ENCODE measurements at places on chromosomes 6 and 20.

DNA sequence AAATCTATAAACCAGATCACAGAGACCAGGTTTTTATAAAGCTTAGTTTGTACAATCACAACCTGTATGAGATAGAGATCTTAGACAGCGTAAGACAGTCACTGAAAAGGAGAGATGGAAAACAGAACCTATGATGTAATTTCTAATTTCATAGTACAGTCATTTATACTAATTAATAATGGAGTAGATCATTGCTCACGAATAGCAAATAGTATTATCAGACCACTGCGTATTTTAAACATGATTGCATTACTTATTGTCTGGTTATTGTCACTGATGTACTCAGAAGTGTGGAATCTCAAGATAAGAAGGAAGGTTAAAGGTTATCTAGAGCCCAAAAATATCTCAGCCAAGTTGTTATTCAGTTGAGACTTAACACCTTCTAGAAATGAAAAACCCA lies 115.6 kb downstream of the KHDC1L start:
- DNase-seq, result no peak

GRCh38 chr20:63682384-63683139 lies 13.9 kb upstream of the TNFRSF6B start:
- no peak for DNase-seq

- no peak for DNase-seq
These were observed 238.0 kb downstream of the COL12A1 start for GRCh38 chr6:74967821-74968220.

GRCh38 chr20:51756653-51757052 lies 11.5 kb downstream of the ATP9A start:
- DNase-seq, result no peak

GRCh38 chr6:69907981-69908498 lies 41.7 kb downstream of the COL19A1 start:
- DNase-seq, result no peak

DNA sequence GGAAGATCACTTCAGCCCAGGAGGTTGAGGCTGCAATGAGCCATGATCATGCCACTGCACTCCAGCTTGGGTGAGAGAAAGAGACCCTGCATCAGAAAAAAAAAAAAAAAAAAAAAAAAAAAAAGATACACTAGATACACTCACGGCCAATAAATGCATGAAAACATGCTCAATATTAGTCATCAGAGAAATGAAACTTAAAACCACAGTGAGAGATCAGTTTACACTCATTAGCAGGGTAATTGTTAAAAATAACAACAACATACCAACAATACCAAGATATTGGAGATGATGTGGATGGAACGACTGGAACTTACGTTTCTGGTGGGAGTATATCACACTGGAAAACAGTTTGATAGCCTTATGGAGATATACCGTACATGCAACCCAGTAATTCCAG lies 29.9 kb downstream of the HS3ST5 start:
- DNase-seq, result no peak

DNA sequence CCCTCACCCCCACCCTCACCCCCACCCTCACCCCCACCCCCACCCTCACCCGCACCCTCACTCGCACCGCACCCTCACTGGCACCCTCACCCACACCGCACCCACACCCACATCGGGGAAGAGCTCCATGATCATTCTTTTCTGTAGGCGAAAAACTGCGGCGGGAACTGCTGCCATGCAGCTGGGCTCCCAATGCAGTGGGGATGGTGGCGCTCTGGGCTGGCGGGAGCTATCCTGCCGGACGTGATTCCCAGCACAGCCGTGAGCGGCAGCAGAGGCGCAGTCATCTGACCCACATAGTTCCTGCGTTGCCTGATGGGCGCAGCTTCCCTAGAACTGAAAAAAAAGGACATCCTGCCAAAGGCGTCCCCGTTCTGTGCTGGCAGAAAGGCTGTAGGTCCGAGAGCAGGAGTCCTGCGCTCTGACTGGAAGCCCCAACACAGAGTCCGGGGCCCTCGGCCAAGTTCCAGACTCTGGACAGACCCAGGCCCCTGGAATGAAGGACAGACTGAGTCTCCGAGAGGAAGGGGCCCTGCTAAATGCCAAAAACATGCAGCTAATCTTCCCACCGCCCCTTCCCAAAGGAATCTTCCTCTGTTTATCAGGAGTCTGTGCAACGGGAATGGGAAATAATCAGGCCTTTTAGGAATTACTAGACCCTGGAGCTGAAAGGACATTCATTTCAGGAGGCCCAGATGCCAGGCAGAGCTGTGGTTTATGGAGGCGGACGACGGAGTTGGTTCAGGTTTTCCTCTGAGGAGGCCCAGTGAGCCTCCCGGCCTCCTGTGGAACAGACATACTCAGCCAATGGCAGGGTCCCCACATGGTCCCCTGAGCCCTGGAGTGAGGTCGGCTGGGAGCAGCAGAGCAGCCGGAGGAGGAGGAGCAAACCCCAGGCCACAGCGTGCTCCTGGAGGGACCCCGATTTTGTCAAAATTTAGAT lies 14.1 kb upstream of the TCFL5 start:
- peak; percentile 90 for DNase-seq
